Activated naive CD4-positive, alpha-beta T cell (primary cell): ENCODE measurements at places on chromosomes 16 and 17.

DNA sequence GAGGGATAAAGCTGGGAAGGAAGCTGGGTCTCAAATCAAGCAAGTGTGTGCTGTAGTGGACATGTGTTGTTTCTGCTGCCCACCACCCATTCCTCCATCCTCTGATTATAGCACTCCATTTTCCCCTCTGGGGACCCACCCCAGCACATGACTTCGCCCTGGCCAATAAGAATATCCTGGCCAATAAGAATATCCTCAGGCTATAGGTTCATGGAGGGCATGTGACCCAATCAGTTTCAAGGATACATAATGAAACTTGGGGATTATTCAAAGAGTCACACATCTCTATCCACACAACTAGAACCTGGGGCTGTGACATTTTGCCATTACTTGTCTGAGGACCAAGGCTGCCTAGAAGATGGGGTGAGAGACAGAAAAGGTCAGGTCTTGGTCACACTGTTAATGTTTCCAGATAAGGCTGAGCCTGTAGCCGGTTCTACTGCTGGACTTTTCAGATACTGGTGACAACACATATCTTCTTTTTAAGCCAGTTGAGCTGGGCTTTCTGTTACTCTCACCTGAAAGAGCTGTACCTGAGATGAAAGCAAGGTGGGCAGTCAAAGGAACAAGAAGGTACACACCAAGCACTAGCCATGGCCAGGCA lies 33.7 kb downstream of the MYO18A start:
- no peak for DNase-seq

DNA sequence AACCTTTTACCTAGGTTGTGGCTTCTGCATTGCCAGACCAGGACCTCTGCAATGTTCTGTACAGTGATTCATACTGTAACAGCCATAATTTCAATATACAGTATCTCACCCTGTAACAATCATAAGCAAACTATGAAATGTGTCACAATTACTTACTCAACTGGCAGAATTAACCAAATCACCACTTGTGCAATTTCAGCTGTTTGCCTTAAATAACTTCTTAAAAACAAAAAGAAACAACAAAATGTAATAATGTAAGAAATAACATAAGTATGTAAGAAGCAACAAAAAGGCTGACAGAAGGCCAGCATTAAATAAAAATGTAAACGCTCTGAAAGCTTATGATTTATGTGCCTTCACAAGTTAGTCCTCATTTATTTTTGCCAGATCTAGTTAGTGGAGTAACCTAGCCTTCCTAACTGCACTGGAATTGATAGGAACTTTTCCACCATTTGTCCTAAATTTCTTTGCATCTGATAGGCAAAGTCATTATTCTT lies 96.9 kb downstream of the SKAP1 start:
- DNase-seq = no peak

DNA sequence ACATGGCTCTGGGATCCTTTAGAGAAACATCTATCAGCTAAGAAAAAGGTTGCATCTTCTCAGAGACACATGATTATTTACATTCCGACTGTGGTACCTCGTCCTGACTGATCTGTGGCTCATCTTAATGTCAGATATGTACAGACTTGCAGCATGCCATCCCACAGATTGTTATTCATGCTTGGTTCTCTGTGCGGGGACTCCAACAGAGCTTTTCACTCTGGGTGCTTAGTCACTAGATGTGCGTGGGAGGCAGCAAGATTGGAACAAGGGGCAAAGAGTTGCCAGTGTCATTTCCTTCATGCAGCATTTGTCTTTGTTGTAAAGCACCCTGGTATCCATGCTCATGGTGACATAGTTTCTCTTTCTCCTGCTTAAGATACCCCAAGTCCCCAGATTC lies 179.1 kb upstream of the CACNG5 start:
- DNase-seq = no peak

GRCh38 chr17:66635386-66636045 lies 199.4 kb upstream of the CACNG5 start:
- DNase-seq = no peak

DNA sequence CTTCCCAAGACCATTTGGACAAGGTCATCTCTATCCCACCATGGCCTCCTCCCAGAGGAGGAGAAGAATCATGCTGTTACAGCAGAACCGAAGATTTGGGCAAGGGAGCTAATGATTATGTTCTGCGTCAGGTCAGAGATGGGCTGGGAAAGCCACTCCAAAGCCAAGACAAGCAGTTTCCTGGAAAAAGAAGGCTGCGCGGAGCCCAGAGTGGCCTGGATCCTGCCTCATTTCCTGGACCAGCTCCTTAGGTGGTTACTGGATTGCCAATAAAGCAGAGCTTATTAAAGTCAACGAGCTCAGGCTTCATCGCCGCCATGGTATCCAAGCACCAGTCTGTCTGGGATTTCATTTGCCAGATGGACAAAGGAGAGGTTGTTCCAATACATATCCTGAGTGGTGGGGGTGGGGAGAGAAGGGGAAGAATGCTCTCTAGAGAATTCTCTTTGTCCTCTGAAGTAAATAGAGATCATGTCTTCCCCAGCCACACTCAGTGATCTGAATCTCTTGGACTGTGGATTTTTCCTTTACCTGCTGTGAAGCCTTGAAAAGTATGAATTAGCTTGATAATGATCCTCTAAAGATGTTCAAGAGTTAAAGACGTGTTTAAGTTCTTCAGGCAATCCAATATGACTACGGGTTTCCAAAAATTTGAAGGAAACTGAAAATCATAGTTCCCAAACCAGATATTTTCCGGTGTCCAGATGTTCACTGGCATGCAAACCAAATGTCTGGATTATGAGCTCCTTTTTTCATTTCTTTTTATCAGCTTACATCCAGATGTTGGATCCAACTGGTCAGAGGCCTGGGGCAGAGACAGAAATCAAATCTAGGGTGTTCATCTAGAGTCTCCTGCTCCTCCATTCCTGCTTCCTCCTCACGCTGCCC lies 17.7 kb downstream of the PRAC1 start:
- DNase-seq = no peak
